Renal cortex interstitium (tissue), 15 donors: ENCODE measurements at places on chromosomes 6 and 20.

GRCh38 chr6:168289571-168289962 is 30.0 kb downstream of the DACT2 start:
- no peak for DNase-seq

DNA sequence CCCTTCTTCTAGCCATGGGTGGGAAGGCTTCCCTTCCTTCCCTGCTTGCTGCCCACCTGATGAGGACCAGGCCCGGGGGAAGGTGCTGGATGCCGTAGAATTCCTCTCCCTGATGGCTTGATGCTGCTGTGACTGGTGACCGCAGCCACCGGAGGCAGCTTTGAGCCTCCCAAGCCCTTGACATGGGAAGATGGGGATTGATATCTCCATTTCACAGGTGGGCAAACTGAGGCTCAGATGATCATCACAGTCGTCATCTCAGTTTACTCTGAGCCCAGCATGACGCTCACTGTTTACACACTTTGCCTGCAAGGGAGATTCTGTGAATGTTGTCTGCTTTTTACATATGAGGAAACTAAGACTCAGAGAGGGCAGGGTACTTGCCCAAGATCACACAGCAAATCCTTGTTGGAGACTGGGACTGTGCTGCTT is 43.9 kb downstream of the SRC start:
- no peak for DNase-seq

GRCh38 chr6:150315626-150316025 is 53.2 kb upstream of the IYD start:
- no peak for DNase-seq

GRCh38 chr6:98529364-98529763 is 305.0 kb upstream of the POU3F2 start:
- DNase-seq: no peak

- no peak for DNase-seq
Observed at GRCh38 chr6:159951772-159952171, 17.1 kb upstream of the IGF2R start.

DNA sequence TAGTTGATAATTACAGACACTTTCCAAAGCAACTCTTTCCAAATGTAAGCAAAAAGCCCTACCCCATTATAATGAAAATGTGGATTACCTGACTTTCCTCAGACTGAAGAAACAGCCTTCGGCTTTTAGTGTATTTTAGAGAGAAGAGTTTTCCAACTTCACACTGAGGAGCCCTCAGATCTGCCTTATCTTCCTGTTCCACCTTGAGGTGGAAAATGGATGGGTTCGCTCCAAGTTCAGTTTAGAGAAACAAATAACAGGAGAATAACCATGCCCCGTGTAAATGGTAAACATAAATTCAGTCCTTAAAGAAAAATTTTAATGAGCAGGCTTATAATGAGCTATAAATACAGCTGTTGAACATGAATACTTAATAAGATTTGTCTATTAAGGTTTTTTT is 21.1 kb upstream of the MTHFD1L start:
- DNase-seq: no peak

GRCh38 chr20:17873410-17874270 is 95.0 kb downstream of the SNX5 start:
- peak; percentile 61 for DNase-seq

GRCh38 chr6:157287247-157287850 is 36.0 kb downstream of the TMEM242 start:
- no peak for DNase-seq
